ENCODE measurements at places on chromosomes 7 and 10.

DNA sequence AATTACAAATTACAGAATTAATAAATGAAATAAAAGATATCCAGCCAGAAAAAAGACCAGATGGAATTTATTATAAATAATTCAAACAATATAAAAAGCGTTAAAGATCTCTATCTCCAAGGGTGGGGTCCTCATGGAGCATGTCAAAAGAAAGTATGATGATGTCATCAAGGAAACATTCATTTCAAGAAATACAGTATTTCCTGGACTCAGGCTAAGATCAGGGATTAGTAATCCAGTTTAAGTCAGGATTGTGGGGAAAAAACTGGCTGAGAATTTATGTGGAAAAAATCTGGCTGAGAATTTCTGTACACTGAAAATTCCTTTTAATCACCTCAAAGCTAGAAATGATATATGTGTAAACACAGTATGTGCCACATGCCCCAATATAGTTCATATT, 1075.3 kb downstream of the XPNPEP1 start:
- no peak for DNase-seq

DNA sequence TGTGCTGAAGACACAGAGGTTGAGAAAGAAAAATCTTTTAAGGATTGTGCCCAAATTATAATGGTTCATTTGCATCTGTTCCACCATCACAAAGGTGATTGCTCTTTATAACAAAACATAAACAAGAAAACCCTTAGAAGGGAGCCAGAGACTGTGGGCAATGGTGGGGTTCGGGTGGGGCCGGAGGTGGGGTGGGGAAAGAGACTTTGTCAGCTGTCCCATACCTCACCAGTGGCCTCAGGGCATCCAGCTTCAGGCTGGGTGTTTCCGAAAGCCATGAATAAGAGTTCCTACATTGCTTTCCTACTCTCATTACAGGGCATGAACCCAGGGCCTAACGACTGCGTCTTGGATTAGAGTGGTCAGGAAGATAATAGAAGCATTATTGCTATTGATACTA, 227.9 kb downstream of the PHTF2 start:
- DNase-seq: no peak

DNA sequence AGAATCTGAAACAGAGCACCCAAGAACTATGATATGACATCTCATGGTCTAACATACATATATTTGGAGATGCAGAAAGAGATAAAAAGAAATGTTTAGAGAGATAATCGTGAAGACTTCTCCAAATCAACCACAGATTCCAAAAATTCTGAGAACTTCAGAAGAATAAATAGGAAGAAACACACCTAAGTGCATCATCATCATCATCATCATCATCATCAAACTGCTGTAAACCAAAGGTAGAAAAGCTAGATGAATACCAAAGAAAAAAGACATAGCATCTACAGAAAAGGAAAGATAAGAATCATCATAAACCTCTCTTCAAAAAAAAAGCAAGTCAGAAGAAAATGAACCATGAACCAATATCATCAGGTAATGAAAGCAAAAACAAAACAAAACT, 124.2 kb downstream of the PPP1R3A start:
- no peak for DNase-seq

GRCh38 chr7:4602905-4603842, 78.9 kb upstream of the FOXK1 start:
- no peak for DNase-seq

DNA sequence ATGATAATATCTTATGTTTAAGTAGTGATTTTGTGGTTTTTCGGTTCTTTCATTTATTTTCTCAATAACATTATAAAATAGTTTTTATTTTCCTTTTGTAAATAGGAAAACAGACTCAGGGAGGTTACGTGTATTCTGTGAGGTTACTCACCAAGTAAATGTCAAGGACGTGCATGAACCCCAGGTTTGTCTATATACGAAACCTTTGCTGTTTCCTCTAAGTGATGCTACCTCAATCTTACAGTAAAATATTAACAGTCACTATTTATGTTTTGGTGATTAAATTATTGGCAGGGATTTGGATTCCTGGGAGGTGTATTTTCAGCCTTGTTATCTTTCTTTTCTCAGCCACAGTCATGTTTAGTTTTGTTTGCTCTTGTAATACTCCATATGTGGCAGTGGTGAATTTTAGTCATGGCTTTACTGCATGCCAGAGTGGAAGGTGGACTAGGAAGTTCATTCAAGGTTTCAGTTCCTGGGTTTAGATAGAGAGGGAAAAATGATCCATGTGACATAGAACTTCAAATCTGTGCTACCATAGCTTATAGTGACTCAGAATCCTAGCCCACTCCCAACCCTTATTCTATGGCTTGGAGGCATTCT, 139.9 kb downstream of the ARL4A start:
- DNase-seq: no peak

GRCh38 chr7:88233828-88234227, 14.0 kb upstream of the SRI start:
- no peak for DNase-seq

DNA sequence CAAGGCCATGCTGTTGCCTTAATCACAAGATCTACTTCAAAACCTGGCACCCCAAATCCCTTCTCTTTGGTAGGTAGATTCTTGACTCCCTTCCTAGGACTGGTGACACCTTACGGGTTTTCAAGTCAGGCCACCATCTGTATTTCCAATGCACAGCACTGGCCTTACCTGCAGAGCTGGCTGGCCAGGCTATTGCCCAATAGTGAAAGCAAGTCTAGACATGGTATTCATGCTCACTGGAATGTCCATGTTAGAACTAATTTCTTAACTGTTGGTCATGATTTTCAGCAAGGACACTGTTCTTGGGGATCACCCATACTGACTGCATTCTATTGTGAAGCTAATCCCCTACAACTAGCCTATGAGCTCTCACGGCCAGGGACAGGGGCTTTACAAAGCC, 313.1 kb upstream of the RNF32 start:
- no peak for DNase-seq

GRCh38 chr7:123004931-123005330, 9.4 kb upstream of the TAS2R16 start:
- no peak for DNase-seq

DNA sequence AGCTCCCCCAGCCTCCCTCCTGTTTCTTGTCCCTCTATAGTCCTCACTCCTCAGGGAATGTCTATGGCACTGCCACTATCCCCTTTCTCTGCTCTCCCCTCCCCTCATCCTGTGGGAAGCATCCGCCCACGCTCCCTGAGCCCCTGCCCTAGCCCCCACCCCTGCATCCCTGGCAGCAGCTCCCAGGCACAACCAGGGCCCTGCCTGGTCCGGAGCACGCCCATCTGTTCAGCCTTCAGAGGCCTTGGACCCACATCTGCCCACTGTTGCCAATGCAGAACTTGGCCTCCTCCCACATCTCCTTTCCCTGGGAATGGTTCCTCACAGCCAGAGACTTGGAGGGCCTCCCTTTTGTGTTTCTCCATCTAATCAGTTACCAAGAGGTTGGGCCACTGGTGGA, 20.4 kb upstream of the TBRG4 start:
- DNase-seq: no peak

DNA sequence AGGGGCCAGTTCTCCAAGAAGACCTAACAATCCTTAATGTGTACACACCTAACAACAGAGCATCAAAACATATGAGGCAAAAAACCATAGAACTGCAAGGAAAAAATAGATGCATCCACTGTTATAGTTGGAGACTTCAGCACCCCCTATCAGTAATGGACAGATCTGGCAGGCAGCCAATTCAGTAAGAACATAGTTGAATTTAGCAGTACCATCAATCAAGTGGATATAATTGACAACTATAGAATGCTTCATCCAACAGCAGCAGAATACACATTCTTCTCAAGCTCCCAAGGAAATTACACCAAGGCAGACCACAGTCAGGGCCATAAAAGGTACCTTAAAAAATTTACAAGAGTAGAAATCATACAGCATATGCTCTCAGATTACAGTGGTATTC, 42.2 kb downstream of the POLL start:
- no peak for DNase-seq

DNA sequence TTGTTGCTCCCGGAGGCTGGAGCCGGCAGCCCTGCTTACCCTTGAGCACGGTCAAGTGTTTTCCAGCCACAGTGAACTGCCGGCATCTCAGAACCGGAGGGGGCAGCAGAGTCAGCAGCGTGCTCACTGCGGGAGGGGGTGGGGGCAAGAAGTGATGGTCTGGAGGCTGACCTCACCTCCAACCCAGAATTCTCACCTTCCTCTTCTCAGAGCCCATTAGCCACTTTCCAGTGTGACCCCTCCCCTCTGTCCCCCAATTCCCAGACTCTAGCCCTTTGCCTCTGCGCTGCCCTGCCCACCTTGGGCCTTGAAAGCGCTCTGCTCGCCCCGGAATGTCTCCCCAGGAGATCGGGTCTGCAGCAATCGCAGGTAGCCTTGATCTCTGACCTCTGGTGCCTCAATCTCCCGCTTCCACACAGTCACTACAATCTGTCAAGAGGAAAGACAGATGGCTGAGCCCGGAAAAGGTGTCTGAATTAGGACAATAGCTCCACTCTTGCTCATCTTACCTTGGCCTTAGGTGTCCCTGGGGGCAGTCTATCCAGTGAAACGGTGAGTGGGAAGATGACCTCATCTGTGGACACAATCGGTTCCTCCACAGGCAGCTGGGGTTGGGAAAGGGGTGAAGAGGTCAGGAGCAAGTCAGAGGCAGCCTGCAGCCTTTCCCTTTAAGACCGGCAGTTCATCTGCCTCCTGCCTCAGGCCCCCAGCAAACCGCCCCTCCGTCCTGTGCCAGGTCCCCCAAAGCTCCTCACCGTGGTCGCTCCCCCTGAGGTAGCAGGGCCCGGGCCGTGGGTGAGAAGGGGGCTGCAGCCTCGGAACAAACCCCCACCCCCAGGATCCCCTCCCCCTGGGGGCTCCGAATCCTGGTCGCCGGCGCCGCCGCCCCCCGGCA, 942 bp downstream of the TRAPPC14 start:
- no peak for DNase-seq

- DNase-seq: no peak
Measured at GRCh38 chr7:157205438-157205837, 66.7 kb downstream of the UBE3C start.

- no peak for DNase-seq
Measured at GRCh38 chr10:48249763-48250351, 24.6 kb downstream of the FRMPD2 start.

DNA sequence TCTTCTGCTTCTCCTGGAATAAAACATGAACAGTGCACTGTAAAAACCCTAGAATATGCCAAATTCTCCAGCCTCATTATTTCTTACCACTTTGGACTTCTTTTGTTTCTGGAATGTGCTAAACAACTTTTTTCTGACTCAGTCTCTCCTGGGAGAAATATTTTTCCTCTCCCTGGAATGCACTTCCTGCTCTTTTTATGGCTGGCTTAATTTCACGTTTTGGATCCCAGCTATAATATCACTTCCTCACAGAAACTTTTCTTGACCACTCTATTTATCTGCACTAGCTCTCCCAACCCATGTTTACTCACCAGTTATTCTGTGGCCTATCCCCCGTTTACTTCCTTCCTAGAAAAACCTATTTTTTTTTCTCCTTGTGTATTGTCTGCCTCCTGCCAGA, 26.7 kb downstream of the ABCB5 start:
- DNase-seq: no peak

DNA sequence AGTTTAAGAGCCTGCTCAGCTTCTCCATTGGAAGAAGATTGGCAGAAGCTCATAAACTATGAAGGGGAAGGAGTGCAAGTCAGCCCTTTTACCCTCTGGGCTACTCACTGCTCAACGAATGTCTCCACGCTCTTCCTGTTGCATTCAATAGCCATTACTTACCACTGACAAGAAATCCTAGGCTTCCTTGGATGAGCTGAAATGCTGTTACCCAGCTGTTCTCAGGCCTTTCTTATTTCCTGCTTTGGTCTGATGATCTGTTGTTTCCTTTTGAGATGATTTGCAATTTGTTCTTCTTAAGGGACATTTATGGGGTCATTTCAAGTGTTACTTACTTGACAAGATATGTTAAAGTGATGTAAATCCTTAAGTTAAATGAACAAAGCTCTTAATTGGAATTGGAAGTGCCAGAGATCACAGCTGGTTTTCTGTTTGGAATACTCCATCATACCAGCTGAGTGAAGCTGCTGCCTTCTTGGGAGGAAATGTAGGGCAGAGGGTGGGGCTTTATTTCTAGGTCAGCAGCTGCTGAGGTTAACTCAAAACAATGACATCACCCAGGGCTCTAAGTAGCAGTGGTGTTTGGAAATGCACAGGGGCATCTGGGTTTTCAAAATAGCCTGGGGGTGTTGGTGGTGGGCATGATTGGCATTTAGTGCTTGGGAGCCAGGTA, 170.0 kb downstream of the PRKCQ start:
- no peak for DNase-seq

DNA sequence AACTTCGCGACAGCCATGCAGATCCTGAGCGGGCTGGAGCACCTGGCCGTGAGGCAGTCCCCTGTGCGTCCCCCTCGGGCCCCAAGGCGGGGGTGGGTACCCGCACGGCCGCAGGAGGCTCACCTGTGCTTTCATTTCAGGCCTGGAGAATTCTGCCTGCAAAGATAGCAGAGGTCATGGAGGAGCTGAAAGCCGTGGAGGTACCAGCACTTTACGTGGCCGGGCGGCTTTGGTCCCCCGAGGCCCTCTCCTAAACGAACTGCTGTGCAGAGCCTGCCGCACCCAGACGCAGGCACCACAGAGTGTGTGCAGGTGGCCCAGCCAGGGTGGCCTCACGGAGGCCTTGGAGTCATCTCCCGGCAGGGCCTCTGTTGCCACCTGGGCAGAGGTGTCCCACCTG, 11.1 kb upstream of the UTF1 start:
- no peak for DNase-seq

DNA sequence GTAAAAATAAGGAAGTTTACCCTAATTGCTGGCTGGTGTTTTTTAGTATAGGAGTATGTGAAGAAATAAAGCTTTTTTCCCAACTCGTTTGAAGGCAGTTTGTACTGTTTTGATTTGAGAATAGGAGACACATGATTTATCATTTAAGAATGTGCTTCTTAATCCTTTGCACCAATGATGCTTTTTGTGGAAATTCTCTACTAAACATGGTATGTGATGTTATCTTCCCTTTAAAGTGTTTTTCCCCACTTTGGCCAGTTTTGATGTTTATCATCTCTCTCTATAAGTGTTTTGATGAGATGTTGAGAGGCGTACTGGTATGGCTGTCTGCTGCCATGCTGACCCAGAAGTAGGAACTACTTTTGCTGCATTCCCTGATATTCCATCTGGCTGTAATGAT, 85.1 kb downstream of the SUGCT start:
- no peak for DNase-seq

- DNase-seq: no peak
Measured at GRCh38 chr10:13349463-13350274, 1.6 kb upstream of the SEPHS1 start.

DNA sequence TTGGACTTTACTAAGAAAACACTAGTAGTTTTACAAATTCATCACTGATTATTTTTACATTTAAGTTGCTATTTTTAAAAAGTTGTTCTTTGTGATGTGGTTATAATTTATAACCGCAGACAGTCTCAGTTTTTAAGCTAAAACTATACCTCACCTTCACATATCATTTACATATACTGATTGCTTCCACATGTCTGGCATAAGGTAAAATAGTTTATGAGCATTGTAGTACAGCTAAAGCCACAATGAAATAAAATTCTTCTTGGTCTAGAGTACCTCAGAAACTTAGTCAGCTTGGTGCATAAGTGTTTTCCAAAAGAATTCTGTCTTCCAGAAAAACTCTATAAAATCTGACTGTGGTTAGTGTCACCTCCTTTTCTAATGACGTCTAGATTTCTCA, 13.0 kb downstream of the SEMA3A start:
- DNase-seq: no peak

- DNase-seq: no peak
Measured at GRCh38 chr7:133183042-133183794, 69.7 kb upstream of the EXOC4 start.

Data from stimulated activated CD4-positive, alpha-beta T cell treated with anti-CD3 and anti-CD28 coated beads, Interleukin-4, amount 100 ng/mL, for 48 hours (primary cell).